ENCODE measurements at places on chromosomes 7 and 10. TPM values are rescaled to one million over a fixed set of nuclear protein-coding genes. Genes with fewer than 3 reads are reported as not detected.

NKX2-3 gene
- 0.54 TPM for total RNA-seq

ITIH5 gene
- 66.8 TPM for total RNA-seq

LRMDA gene
- 20.1 TPM for total RNA-seq

WDR37 gene
- 11.4 TPM for total RNA-seq

SYT15B gene
- total RNA-seq = 2.2 TPM

CD36 gene
- total RNA-seq = 52.9 TPM

TMEM213 gene
- total RNA-seq = not detected

KIAA1217 gene
- total RNA-seq = 12.7 TPM

LIPJ gene
- 0.13 TPM for total RNA-seq

- no peak for ATAC-seq
These were observed 650.4 kb downstream of the NXPH1 start for GRCh38 chr7:9083837-9084236.

- ATAC-seq = no peak
These were observed 25.8 kb downstream of the ESYT2 start for GRCh38 chr7:158803367-158803969.

GRCh38 chr7:48087349-48087748, 1.7 kb upstream of the UPP1 start:
- ATAC-seq = no peak

GRCh38 chr10:27822301-27822700, 76.7 kb upstream of the MKX start:
- no peak for ATAC-seq

- peak; percentile 32 for ATAC-seq
These were observed 375 bp upstream of the CHN2 start for GRCh38 chr7:29194206-29194593.

DNA sequence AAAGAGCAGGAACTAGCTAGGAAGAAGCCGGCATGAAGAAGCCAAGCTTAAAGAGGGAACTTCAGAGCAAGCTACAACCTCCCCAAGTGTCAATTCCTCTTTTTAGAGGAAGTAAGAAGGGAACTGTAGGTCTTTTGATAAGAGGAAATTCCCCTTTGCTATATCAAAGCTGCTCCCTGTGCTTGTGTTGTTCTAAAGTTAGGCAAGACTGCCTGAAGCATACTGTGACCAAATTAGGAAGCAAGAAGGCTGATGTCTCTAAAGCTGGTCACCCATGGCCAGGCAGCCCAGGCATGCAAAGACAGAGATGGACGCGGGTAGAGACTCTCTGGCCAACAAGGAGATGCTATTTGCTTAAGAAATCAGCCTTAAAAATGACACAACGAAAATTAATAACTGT, 87.9 kb downstream of the RNF216 start:
- ATAC-seq = peak; percentile 17

- no peak for ATAC-seq
These were observed 21.5 kb upstream of the GRIFIN start for GRCh38 chr7:2497500-2498336.

DNA sequence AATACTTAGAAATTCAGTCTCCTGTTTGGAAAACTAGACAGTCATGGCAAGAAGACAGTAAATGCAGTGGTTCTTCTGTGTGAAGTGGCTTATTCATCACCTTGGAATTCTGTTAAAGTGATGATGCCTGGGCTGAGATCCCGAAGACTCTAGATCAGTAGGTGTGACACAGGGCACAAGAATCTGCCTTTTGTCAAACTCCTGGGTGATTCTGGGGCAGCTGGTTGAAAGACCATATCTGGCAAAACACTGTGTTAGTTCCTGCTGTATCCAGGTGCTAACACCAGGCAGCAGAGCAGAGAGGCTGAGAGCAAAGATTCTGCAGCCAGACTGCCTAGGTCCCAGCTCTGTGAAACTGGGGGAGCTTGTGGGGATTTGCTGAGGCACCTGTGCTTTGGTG, 26.5 kb downstream of the MRC1 start:
- peak; percentile 53 for ATAC-seq

- ATAC-seq = peak; percentile 50
These were observed 8.3 kb downstream of the TSPAN14 start for GRCh38 chr10:80462299-80462980.

DNA sequence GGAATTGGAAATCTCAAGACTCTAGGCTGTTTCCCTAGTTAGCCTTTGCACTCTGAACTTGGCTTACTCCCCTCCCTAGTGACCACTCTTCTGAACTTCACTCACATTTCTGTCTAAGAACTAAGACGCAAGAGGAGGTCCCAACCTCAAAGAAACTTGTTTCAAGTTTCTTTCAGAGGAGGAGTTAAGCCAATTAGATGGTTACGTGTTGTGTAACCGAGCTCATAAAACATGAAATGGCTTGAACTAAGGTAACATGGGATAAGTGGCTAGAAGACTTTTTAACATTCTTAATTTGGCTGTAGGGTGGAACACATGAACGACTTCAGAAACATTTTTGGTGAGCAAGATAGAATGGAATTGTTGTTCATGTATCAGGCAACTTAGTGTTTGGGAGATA, 39.5 kb upstream of the SEC61G start:
- ATAC-seq = no peak

DNA sequence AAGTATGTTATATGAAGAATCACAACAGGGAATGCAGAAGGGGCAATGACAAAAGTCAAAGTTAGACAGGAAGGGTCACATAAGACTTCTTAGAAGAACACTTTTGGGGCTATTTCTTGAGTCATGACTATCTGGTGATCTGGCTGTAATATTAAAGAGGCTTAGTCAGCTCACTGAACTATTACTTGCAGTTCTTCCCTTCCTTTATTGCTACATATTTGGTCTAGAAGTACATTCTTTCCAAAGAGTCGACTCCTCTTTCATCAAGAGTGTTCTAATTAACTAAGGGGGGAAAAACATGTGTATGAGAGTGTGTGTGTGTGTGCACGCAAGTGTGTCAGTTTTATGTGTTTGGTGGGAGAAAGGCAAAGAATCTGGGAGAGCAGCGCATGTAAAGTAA, 247.3 kb upstream of the LRRTM3 start:
- no peak for ATAC-seq

Measured in gastroesophageal sphincter (tissue), 4 donors.